ENCODE measurements at places on chromosomes 7 and 10.

- DNase-seq, result no peak
Measured at GRCh38 chr10:74898201-74898976, 72.0 kb downstream of the KAT6B start.

DNA sequence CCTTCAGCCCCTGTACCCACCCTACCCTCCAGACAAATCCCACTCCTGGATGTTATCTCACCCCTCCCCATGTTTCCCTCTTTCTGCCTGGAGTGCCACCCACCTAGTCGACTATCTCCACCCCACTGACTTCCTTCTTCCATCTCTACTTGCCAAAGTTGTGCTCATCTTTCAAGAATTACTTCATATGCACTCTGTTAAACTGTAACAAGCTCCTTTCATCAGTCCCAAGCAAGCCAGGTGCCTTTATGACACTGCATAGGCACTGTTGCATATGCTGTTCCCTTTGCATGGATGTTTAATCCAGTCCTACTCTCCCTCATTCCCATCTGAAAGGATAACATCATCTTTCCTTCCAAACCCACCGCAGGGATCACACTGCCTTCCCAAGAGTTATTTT, 8.9 kb upstream of the CDK1 start:
- DNase-seq, result no peak

DNA sequence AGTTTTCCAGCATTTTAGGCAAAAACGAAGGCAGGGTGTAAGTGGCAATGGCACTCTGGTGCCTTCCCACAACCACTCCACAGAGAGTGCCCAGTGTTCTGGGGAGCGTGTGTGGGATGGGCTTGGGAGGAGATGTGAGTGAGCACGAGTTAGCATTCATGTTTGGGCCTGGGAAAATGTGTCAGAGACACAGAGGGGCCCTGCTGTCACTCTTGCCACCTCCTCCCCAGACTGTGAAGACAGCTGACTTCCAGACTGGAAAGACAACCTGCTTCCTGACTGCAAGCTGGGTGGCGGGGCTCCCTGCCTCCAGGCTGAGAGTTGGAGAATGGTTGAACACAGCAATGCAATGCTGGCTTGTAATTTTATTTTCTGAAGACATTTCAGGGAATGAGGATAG, 454.5 kb upstream of the ZMIZ1 start:
- no peak for DNase-seq

- no peak for DNase-seq
Measured at GRCh38 chr10:85105614-85106255, 777.3 kb downstream of the CCSER2 start.

- no peak for DNase-seq
Measured at GRCh38 chr7:26612742-26613141, 251.6 kb downstream of the SKAP2 start.

DNA sequence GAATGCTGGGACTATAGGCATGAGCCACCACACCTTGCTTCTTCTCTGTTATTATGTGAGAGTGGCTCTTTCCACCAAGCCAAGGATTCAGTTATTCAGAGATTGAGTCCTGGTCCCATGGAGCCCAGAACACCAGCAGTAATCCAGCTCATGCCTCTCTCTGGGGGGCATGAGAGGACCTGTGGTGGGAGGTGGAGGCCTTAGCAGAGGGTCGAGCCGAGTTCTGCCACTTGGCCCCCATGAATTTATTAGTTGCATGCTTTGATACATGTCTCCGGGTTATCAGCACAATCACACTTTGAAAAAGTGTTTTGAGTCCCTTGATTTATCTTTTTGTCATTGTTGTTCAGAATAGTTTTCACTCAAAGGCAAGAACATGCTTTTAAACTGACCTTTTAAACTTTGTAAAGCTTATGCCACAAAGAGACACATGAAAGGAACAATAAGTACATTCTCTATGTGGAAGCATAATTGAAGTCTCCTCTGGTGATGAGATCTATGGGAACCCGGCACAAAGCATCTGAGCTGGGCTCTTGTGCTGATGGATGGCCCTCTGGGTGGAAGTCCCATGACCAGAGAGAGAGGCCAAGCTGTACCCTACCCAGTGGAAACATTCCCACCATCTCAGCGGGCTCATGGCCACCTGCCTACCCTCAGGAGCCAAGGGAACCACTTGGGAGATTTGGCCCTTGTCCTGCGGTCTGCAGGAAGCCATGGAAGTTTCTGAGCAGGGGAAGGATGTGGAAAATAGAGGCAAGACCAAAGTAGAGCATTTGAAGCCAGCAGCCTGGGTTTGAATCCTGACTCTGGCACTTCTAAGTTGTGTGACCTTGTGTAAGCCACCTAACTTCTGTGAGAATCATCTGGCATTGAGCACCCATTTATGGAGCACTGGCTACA, 53.9 kb downstream of the MINDY4 start:
- DNase-seq, result no peak

DNA sequence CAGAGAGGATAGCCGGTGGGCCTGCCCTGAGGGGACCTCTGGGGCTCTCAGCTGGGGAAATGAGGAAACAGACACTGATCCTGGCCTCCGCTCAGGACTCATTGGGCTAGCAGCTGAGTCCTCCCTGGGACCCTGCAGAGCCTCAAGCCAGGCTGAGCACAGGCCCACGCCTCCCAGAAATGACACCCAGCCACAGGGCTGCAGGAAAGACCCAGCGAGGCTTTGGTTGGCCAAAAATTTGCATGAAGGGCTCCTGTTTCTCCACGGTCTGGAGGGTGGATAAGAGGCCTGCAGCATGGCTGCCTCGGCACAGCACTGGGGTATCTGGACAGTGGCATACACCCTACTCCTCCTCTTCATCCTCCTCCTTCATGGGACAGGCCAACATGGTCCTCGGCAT, 60.4 kb downstream of the ZNF33B start:
- DNase-seq, result no peak

DNA sequence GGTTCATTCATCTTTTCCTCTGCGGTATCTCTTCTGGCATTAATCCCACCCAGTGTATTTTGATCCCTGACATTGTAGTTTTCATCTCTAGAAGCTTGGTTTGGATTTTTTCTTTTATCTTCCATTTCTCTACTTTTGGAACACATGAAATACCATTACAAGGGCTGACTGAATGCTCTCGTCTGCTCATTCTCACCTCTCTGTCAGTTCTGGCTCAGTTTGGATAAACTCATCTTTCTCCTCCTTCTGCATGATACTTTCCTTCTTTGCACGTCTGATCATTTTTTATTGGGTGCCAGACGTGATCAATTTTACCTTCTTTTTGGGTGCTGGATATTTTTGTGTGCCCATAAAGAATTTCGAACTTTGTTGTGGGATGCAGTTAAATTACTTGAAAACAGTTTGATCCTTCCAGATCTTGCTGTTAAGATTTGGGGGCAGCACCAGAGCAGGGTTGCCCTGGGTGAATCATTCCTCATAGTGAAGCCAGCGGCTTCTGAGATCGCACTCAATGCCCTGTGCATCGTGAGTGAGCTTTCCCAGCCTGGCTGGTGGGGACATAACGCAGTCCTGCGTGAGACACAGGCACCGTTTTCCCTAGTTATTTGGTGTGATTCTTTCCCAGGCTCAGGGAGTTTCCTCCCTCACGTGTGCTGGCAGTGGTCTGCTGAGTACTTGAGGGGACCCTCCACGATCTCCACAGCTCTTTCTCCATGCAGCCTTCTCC, 53.8 kb downstream of the LHPP start:
- no peak for DNase-seq

GRCh38 chr10:34739915-34740314, 75.2 kb downstream of the PARD3 start:
- peak; percentile 36 for DNase-seq

GRCh38 chr7:19327018-19327417, 181.8 kb upstream of the FERD3L start:
- DNase-seq, result no peak

DNA sequence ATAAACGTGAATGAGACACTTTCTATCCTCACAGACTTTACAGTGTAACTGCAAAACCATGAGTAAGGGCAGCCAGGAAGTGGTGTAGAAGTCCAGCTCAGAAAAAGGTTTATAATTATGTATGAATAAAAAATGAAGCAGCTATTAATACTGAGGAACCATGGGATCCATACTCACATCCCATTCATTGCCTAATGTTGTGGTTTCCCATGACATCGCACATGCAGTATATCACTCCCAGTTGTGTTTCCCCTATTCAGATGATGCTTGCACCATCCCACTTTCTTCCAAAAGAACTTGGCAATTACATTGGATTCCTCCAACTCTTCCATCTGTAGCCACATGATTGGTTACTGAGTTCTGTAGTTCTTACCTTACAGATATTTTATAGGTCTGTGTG, 74.5 kb upstream of the SEMA3D start:
- no peak for DNase-seq

DNA sequence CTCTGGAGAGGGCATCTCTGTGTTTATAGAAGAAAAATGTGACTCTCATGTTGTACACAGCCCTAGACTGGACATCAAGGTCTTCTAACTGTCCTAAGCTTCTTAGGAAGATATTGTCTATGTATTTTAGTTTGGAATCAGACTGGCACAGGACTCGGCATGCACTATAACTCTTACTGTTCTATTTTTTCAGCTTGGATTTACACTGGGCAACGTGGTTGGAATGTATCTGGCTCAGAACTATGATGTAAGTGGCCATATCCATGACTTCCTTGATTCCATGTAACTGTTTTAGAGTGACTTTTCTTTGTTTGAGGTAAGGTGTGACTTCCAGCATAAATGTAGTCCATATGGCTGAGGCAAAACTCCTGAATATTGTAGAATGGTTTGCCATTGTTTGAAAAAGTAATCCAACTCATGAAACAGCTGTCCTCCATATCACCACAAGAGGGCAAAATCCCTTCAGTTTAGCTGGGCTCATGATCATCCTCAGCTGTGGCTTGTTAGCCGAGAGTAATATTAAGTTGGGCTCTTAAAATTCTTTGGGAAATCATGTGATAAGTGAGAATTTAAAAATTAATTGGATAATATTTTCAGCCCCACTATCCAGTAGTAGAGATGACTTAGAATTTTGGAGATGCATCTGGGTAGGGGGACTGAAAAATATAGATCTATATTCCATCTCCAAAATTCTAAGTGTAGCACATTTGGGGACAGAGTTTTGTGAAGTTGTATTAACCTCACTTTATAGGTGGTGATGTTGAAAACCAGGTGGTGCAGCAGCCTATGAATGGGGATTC, 10.4 kb downstream of the STMP1 start:
- no peak for DNase-seq

GRCh38 chr10:122495406-122496340, 34.3 kb downstream of the HTRA1 start:
- DNase-seq, result no peak

- DNase-seq, result peak; percentile 55
Measured at GRCh38 chr7:29177963-29178600, 16.5 kb upstream of the CHN2 start.

- DNase-seq, result no peak
Measured at GRCh38 chr7:78118470-78118869, 319.9 kb downstream of the PHTF2 start.

DNA sequence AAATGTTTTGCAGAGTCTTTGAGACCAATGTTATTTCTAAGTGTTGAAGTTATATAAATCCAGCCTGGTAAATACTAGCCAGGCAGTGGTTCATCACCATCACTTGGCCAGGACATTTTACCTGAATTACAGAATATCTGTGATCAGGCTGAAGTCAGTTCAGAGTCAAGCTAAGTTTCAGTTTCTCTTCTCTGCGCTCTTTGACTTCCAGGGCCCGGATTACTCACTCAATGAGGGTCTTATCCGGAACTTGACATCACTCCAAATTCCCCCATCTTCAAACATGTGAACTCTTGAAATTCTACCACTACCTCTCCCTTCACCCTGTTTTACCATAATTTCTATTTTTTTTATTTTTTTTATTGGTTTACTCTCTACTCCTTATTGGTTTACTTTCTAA, 36.6 kb upstream of the CCAR1 start:
- no peak for DNase-seq

DNA sequence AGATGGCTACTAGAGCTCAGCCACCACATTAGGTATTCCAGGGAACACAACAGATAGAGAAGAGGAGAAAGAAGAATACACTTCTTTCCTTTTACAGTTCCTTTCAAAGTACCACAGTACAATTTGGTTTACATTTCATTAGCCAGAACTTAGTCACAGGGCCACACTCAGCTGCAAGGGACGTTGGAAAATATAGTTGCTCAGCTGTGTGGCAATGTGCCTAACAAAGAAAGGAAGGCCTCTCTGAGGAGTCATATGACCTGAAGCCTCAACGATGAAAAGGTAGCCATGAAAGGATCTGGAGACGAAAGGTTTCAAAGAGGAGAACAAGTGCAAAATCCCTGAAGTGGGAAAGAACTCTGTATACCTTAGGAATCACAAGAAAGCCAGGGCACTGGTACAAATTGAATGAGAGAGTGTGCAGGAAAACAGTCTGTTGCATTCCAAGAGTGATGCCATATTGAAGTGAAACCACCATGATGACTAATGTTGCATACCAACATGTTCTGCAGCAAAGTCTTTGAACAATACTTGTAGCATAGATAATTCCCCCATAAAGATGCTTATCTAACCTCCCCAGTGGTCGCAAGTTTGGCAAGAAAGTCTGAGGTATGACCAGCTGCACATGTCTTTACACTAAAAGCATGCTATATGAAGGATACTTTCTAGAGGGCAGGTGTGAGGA, 278.9 kb downstream of the HPSE2 start:
- DNase-seq, result no peak

DNA sequence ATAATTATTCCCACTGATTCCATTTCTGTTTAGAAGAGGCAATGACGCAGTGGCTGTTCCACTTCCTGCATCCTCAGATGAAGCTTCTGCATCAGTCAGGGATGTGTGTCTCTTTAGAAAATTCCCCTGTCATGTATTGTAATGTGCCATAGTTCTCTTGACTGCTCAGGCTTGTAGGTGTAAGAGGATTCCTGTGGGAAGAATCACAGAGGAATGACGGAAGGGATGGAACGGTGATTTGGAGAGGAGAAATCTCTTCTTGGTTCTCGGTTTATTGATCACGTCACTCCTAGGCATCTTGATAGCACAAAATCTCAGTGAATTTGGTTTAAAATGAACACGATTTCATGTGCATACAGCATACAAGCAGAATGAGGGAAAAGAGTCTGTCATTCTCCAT, 69.8 kb upstream of the PRKCQ start:
- DNase-seq, result no peak

GRCh38 chr10:124736491-124737136, 7.6 kb downstream of the FAM53B start:
- DNase-seq, result peak; percentile 85

DNA sequence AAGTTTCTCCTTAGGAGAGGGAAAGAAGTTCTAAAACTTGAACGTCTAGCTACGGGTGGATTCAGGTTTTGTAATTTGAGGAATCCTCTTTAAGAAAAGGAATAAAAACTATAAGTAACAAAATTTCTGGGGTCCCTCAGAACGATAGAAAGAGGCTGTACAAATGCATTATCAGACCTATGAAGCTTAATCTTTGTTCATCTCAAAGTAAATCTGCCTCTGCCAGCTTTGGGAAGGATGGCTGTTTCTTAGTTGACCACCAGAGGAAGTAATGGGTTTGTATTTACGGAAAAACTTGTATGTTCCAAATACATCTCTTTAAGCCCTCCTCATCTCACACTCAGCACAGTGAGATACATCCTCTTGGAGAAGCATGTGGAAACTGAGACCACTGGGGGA, 864 bp downstream of the PSTK start:
- DNase-seq, result no peak

GRCh38 chr7:70940597-70940996, 191.3 kb upstream of the GALNT17 start:
- no peak for DNase-seq

- no peak for DNase-seq
Measured at GRCh38 chr10:81414038-81414437, 461.0 kb upstream of the NRG3 start.

GRCh38 chr7:85714043-85714578, 527.3 kb upstream of the SEMA3D start:
- DNase-seq, result no peak

GRCh38 chr10:79898597-79899325, 50.1 kb downstream of the SFTPD start:
- DNase-seq, result no peak

GRCh38 chr10:12262278-12262981, 66.4 kb downstream of the CDC123 start:
- DNase-seq, result no peak
